ENCODE measurements at places on chromosomes 4 and X.

DNA sequence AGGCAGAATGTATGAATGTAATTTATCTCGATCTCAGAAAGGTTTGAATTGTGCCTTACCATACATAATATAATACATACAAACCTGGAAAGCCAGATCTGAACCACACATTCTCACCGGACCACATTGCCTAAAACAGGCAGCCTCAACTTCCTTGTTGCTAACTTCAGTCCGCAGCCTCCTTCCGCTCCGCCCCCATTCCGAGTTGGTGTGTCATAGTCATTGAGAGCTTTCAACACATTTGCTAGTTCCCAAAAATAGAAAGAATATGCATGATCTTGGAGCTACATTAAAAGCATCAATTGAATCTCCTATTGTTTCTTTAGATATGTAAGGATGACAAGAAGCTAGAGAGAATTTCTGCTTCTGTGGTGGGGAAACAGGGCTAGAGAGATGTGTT, 127.2 kb downstream of the ARHGEF9 start:
- DNase-seq = peak; percentile 78

- peak; percentile 30 for DNase-seq
Measured at GRCh38 chr4:152257601-152258066, 278.3 kb downstream of the FBXW7 start.

GRCh38 chr4:124970011-124970410, 257.5 kb upstream of the ANKRD50 start:
- DNase-seq = peak; percentile 72

GRCh38 chrX:36908801-36909675, 99.1 kb upstream of the FAM47C start:
- peak; percentile 47 for DNase-seq

DNA sequence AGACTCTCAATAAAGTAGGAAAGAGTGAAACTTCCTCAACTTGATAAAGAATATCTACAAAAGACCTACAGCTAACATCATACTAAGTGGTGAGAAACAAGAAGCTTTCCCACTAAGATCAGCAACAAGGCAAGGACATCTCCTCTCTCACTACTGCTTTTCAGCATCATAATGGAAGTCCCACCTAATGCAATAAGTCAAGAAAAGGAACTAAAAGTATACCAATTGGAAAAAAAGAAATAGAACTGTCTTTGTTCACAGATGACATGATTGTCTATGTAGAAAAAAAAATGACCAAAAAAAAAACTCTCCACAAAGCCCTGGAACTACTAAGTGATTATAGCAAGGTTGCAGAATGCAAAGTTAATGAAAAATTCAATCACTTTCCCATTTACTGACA, 25.1 kb upstream of the SH3RF1 start:
- no peak for DNase-seq

- no peak for DNase-seq
Measured at GRCh38 chr4:81527115-81527514, 55.4 kb upstream of the RASGEF1B start.

DNA sequence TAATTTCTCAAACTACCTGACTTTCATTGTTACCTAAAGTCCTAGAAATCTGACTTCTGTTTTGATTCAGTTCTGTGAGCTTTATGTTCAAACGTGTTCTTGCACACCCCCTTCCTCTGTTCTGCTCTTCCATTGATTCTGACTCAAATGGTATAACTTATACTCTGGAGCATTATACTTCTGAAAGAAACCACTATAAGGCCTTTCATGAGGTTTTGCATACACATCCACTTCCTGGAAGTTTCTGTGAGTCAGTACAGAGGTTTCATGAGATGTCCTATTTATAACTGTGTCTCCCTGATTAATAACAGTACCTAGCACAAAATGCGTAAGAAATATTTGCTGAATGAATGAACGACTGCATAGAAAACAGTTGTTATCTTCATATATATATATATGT, 540.2 kb upstream of the CT83 start:
- DNase-seq = no peak

GRCh38 chr4:72383439-72383838, 185.6 kb downstream of the ADAMTS3 start:
- peak; percentile 14 for DNase-seq

DNA sequence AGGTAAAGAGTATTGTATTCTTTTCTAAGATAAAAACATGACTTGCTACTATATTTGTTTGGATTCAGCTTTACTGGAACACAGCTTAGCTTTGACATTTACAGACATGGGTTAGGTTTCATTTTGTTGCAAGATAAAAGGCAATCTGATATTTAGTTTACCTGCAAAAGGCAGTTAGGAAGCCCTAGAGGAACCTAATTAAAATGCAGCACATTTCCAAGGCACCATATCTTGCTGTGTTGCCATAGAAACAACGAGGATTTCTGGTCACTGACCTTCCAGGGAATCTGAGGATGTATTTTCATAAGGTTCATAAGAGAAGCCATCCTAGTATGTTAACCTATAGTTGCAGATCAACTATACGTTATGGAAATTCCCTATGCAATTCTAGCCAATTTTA, 116.0 kb downstream of the SNCA start:
- no peak for DNase-seq

DNA sequence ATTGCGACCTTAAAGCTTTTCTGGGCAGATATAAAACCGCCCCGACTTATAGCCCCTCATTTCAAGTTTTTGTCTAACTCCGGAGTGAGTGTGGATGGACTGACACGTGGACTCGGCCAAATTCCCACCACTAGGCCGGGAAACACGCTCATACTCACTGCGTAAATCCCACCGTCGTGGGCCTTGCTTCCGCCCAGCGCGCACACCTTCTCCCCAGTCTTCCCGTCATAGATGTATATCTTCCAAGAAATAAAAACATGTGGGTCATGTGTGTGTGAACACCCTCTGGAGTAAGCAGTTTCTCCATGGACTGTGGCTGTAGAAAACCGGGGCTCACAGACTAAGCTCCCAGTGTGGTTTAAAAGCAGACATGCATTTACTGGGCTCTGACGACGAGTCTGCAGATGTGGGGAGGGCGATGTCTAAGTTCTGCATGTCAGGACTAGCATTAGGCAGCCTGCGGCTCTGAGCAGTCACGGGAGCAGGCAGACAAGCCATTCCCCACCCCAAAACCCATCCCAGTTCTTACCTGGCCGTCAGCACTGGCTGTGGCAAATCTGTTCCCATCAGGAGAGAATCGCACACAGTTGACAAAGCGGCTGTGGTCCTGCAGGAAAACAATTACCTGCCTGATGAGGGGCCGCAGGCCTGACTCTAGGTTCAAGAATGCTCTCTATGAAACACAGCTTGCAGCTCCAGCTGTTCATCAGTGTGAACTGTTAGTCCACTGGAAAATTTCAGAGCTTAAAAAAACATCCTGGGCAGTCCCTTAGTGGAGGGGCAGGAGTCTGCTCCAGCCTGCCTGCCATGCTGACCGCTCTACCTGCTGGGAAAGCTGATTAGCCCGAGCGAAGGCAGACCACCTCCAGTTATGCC, 28.2 kb downstream of the WDR1 start:
- DNase-seq = no peak

DNA sequence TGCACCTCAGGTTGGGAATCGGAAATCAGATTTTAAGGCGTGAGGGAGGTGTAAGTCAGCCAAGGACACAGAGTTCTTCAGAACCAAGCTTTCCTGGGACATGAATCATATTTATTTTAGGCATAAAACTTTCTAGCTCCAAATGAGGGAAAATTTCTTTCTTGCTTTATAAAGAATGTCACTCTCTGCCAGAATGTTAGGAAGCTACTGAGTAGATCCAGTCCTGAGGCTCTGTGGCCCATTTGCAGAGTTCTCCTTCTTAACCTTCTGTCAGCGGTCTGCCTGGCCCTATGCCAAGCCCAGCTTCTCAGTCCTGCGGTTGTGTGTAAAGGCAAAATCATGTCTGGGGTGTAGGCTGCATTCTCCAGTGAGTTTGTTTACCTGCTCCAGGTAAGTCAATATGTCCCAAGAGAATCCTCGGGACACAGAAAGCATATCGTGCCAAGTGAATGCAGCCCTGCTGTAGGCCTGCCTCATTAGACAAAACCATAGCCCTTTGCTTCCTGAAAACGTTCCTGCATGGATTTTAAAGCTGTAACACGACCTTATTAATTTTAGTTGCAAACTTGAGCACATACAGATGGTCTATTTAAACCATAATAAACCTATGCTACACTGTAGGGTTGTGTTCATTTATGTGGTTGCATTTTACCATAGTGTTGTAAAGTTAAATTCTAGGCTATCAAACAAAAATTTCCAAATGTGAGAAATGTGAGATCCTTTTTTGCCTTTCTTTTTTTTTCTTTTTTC, 29.2 kb upstream of the CCNI start:
- DNase-seq = peak; percentile 6

DNA sequence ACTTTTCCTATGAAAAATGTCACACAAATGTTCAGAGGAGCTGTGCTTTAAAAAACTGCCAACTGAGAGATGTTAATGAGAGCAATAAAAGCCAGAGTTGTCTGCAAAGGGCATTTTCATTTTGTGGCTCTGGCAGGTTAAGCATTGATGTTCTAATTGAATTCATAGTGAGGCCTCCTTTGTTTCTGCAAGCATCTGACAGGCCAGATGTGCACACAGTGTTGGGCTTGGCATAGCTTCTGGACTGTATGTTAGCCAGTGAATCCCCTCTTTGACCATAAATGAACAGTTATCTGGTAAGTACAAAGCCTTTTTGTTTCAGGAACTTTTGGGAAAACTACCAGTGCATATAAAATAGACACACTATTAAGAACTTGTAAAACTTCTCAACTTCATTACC, 81.9 kb downstream of the JADE3 start:
- no peak for DNase-seq
